AG04450 (cell line): ENCODE measurements at places on chromosomes 7 and 10.

DNA sequence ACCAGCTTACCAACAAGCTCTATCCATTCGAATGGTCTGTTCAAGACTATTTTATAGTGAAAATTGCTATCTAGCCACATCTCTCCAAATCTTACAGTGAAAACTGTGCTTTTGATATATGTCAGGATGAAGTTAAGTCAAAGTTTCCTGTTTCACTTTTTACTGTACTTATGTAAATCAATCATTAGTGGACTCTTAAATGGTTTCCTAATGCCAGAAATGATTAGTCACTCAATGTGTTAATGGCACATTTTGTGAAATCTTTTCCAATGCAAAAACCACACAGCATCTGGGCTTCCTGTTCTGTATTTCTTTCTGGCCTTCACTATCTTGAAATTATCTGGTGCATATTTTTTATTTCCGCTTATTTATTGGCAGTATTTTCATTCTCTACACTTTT, 87.3 kb upstream of the STEAP1B start:
- DNase-seq = no peak

DNA sequence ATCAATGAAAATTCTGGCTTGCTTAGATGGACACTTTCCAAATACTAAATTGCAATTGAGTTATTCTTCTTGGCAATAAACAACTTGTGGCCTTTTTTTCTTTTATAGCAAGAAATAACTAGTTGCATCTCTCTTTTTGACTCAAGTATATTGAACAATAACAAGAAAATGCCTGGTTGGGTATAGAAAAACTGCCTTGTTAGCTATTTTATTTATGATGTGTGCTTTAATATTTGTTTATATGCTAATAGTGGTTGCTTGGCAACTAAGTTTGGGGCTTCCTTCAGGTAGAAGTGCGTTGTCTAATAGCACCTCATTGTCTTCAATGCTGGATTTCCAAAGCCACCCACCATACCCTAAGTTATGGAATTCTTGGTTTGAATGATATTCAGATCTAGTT, 30.1 kb upstream of the PPP1R3C start:
- DNase-seq = no peak

GRCh38 chr7:4010061-4010605, 672.0 kb upstream of the FOXK1 start:
- DNase-seq = no peak

DNA sequence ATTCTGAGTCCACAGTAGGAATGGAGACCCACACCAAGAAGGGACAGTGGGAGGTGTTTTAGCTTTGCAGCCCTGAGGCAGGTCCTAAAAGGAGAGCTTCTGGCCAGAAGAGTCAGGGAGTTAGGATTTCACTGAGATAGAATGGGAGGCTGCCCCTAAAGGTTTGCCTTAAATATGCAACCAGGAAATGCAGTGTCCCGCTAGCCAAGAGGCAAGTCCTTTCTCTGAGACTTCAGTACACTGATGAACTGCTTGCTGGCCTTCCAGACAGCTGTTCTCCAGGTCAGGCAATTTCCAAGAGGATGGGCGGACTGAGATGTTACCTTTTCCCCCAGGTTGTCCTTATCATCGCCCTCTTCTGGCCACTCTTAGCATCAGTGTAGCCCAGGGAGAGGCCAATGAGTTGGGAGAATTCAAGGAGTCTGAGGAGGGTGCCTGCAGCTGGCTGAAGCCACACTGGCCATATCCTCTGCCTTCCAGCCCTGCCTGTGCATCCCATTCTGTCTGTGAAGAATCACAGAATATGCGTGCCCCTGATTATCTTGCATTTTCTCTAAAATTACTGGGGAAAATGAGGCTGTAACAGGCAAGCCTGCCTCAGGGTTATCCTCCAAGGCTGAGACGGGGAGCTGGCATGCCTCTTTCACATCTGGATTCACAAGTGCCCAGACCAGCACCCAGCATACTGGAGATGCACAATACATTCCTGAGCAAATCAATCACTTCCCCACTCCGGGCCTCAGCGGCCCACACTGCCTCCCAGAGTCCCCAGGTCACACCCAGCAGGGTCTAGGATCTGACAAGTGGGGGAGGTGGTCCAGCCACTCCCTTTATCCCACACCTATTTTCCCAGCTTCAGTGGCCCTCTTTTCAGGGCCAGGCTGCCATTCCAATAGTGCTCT, 2.4 kb downstream of the TLL2 start:
- DNase-seq = no peak

DNA sequence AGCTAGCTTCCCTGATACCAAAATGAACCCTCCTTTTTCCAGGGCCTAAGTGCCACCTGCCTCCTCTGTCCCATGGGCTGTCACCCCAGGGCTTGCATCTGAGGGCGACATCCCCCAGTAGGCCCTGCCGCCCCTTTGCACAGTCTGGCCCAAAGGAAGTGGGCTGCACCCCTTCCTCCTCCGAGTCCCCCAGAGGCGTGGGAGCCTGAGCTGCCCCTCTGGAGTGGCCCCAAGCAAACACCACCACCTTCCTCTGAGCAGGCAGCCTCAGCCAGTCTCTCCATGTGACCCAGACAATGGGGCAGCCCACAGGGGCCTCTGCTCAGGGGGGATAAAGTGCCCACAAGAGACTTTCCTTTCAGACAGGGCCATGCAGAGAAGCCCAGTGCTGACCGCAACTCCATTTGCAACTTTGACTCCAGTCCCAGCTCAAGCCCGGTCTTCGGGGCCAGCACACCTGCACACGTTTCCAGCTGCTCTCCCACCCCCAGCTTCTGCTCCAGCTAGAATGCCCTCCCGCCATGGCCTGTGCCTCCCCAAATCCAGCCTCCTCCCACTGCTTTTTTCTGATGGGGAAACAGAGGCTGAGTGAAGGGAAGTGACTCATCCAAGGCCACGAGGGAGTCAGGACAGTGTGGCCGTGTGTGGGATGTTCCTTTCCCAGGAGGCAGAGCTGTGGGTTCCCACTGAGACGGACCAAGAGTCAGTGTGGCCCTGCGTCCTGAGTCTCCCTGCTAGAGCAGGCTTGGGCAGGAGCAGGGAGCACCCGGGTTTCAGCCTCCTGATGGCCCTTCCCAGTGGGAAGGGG, 111.9 kb downstream of the ZMIZ1 start:
- DNase-seq = no peak

GRCh38 chr7:96710544-96710943, 898 bp upstream of the SEM1 start:
- DNase-seq = no peak

GRCh38 chr7:120588416-120588815, 269.5 kb downstream of the TSPAN12 start:
- no peak for DNase-seq

- DNase-seq = no peak
Observed at GRCh38 chr10:43238462-43238861, 28.4 kb downstream of the RASGEF1A start.

- no peak for DNase-seq
Observed at GRCh38 chr10:131056091-131056579, 255.4 kb downstream of the TCERG1L start.

DNA sequence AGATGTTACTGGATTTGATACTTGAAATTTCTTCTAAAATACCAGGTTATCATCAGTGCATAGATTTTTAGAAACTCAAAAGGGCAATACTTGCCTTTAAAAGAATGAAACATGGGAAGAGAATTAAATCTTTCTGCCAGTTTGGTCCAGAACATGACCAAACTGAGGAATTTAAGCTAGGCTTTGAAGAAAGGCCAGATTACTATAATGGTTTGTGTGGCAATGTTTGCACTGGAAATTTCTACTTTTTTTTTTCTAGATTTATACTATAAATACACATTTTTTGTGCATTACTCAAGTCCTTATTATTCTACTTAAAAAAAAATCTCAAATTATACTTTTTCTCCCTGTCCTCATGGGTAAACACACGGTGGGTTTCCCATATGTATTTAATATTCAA, 9.2 kb downstream of the MKX start:
- DNase-seq = no peak

GRCh38 chr7:64643566-64643965, 22.4 kb upstream of the ZNF107 start:
- no peak for DNase-seq

DNA sequence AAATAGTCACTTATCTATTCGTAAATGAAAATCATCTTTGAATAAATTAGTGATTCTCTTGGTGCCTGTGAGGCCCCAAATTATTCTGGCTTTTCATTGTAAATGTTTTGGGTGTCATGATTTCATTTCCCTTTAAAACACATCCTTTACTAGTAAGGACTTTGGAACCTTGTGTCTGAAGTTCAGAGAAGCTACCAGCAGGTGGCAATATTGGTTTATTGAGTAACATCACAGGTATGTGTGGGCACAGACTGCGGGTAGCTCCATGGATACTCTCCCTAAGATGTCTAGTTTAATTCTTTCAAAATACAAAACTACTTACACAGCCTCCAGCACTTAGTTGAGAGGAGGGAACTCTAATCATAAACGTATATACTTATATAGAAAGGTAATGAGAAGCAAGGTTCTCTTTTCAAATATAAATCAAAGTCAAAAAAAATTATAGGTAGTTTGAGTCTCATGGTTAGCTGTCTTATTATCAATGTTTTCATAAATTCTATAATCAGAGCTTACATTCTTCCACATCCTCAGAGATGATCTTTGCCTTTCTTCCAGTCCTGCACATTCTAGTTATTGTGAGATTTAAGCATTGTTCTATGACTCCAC, 449.6 kb downstream of the GRM8 start:
- peak; percentile 2 for DNase-seq

DNA sequence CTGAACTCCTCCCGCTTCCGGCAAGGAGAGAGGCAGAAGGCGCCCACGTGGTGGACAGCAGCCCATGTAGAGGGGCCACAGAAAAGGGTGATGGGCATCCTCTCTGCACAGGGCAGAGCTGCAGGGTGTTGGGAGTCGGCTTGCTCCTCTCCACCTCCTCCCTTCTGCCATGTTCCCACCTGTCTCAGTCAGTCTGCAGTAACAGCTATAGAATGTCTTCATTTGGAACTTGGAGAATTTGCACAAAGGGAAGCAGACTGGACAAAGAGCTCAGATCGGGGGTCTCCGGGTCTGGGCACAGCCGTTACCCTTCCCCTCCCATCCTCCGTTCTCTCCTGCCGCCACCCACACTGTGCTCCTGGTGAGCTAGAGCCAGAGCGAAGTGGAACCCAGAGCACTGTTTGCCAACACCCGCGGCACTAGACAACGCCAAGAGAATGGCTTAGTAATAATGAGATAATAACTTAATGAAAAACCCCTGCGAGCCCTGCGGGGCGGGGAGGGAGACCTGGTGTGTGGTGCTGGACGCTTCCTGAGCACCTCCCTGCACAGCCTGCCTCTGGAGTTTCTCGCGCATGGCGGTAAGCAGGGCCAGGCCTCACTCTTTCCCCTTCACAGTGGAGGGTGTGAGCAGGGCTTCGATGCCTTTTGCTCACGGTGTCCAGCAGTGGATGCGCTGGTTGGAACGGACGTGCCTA, 254.7 kb downstream of the PAXIP1 start:
- DNase-seq = no peak

- no peak for DNase-seq
Observed at GRCh38 chr7:140260352-140261104, 83.7 kb upstream of the KDM7A start.

DNA sequence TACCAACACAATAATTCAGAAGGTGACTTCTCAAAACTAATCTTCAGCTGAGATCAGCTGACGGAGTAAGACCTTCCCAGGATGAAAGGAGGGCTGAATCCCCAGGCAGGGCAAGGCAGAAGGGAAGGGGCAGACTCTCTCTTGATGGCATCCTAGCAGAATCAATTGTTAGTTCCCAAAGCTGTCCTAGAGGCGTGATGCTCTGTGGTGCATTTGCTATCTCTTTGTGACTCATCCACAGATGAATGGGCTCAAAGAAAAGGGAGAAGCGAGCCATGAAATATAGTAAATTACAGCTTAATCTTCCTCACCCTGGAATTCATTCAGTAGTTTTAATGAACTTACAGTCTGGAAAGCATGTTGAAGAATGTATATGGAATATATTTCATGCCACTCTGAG, 37.2 kb downstream of the PDE1C start:
- DNase-seq = no peak

DNA sequence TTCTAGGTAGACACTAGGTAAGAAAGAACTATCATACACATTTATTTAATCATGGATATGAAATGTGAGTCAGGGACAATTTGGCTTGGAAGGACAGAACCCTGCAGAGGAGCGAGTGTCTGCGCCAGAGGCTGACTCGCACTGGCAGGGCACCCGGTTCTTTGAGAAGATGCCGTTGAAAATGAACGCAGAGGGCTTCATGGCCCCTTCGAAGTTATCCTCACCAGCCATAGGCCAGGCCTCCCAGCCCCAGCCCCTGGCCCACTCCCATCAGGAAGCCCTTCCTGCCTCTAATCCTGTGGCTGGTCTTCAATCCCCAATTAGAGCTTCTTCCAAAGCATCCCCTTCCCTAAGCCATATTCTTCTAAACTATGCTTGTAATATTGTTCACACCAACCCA, 239.8 kb downstream of the TCERG1L start:
- no peak for DNase-seq

DNA sequence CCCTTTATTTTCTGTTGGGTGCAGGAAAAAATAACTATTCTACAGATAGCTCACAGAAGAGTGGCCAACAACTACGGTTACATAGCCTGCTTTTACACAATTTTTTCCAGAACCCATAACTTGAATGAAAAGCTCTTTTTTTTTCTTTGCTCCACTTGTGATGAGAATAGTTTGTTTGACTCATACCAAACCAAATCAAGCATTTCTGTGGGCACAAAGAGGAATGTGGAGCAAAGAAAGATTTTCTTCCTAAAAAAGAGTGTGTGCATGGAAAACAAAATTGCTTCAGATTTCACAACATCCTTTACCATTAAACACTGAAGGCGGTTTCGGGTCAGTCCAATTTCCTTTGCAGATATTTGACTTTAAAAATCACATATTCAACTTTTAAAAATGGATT, 54.8 kb upstream of the RAB11FIP2 start:
- no peak for DNase-seq

- no peak for DNase-seq
Observed at GRCh38 chr7:141864765-141865447, 23.6 kb upstream of the PRSS37 start.

GRCh38 chr7:151810441-151811232, 66.3 kb downstream of the PRKAG2 start:
- DNase-seq = no peak

DNA sequence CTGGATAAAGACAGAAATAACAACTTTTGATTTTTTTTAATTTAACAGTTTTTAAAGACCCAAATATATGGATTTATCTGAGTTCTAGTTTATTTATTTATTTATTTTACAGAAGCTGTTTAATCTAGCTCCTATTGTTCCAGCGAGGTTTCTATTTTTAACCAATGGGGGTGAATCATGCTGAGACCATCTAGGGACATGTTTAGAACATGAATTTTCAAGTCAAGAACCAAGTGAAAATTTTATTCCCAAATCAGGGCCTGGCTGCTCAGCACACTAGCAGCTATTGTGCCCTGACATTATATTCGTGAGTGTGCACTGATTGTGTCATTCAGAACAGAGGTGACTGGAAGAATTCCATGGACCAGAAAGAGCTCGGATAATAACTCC, 24.6 kb upstream of the MPP7 start:
- DNase-seq = no peak

GRCh38 chr7:1040790-1041189, 3.6 kb upstream of the GPR146 start:
- peak; percentile 62 for DNase-seq

DNA sequence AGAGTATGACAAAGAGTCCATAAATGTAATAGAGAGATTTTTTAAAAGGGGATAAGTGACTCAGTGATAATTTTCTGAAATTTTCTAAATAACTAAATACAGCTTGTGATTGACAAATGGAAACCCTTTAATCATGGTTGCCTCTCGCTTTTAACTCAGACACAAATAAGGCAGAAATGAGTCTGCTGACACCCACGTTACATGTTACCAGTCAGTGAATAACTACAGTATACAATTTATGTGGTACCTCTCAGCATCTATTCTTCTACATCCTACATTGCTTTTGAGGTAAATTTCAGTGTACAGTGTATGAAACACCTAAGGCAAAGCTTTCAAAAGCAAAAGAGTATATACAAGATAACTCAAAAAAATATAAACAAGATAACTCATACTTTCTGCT, 4.2 kb downstream of the NSUN6 start:
- no peak for DNase-seq
